Stimulated activated CD4-positive, alpha-beta T cell treated with anti-CD3 and anti-CD28 coated beads, Interleukin-1b, Interleukin-23, amount 100 ng/mL, for 1 hour (primary cell): ENCODE measurements at places on chromosomes 1 and 21.

DNA sequence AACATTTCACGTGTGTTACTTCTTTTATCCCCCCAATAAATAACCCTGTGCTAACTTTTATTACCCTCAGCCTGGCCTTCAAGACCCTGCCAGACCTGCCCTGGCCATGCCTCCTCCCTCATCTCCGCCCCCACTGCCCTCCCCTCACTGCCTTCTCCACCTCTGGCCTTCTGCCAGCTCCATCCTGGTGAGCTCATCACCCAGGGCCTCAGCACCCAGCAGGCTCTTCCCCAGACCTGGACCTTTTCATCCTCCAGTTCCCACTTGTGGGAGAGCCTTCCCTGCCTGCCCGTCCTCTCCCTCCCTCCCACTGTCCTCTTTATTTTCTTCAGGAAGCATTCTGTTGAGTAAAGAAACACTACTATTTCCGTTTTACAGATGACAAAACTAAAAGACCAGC is 72.0 kb downstream of the SLC66A1 start:
- no peak for DNase-seq

GRCh38 chr1:8562222-8562621 is 244.3 kb downstream of the SLC45A1 start:
- DNase-seq = no peak

DNA sequence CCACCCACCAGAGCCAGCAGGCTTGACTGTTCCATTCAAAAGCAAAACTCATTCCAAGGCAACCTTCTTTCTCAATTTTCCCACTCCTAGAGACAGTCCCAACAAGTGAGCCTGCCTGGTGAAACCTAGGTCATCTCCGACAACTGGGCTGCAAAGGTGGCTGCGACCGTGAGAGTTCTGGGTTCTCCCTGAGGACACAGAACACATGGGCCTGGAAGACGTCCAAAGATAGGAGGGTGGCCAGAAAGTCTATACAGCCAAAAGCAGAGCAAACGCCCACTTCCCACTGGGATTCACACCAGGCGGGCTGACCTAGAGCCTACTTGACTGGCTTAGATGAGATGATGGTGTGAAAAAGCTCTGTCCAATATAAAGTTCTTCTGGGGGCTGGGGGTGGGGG is 90.2 kb upstream of the GRIK3 start:
- no peak for DNase-seq

DNA sequence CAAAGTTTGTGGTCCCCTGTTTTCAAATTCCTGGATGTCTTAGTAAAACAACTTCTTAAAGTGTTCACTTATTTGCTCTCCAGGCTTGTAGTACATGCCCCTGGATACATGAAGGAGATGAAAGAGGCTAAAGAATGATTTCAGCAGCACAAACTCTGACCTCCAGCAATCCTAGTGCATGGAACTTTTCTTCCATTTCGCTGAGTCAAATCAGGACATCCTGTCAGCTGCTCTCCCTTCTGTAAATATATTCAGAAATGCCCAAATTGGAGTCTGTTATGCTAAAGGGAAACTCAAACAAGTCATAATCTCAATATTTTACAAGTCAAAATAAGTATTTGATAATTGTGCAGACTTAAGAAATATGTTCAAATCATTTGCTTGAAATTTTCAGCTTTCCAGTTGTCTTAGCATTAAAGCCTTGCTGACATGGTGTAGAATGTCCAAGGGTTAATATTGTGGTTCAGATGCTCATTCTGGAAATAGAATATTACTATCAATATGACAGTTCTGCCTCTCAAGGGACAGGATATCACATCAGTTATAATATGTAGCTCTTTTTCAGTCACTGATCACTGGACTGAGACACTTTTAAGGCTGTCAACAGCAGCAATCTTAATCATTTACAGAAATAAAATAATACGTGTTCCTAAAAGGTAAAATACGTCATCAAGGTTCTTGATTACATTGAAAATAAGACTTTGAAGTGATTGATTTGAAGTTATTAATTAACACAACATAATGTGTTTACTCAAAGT is 1157.3 kb downstream of the PLA2G4A start:
- no peak for DNase-seq

DNA sequence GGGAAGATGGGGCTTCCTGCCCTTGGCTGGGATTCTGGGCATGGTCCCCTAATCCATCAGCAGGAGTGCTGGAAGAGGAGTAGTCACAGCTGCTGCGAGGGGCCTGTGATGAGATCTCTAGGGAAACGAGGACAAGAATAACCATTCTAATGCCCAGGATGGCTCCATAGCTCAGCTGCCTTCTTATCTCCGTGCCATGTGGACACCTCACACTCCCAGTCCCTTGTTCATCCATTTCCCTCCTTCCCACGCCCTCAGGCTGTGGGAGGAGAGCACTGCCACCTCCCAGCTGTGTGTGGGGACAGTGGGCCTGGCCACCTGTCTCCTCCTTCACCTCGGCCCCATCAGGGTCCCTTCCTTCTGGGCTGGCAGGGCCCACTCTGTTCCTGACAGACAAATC is 16.1 kb upstream of the ETV3 start:
- DNase-seq = no peak

DNA sequence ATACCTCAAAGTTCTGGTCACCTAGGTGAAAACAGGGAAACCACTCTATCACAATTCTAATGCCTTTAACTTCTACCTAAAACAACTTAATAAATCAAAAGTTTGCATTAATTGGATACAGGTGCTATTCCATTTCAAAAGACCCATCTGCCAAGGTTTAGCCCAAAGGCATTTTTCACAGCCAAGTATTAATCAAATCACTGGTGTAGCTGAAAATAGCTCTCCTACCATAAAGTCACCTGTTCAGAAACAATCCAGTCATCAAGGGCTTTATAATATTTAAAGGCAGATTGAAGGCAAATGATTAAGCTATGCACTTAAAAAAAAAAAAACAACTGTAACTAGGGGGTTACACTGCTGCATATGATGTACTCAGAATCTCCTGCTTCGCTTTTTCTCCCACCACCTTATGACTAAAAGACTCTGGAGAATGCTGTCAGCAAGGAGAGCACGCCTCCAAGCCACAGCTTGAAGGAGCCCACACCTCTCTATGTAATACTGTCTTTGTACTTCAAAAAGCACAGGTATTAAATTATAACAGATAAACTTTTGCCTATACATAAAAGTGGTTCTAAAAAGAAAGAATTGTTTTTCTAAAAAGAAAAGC is 20.5 kb downstream of the KIAA0319L start:
- no peak for DNase-seq

DNA sequence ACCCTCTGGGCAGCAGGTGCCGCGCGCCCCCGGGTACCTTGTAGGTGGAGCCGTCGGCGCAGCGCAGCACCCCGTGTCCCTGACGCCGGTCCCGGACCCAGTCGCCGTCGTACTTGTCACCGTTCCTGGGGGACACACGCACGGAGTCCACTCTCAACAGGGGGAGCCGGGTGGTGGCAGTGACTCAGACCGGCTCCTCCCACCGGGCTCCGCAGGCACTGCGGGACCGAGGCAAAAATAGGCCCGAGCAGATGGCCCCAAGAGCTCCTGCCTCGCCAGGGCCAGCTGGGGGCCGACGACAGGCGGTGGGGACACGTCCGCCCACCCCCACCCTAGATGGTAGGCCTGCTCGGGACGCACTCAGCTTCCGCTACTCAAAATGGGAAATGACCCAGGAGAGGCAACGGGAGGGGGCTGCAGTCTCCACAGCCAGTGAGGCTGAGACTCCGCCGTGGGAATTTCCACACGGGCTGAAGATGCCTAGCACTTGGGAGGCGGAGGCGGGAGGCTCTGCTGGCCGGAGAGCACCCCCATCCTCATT is 6.3 kb downstream of the MORN1 start:
- no peak for DNase-seq
